ENCODE measurements at places on chromosomes 16 and 17.

DNA sequence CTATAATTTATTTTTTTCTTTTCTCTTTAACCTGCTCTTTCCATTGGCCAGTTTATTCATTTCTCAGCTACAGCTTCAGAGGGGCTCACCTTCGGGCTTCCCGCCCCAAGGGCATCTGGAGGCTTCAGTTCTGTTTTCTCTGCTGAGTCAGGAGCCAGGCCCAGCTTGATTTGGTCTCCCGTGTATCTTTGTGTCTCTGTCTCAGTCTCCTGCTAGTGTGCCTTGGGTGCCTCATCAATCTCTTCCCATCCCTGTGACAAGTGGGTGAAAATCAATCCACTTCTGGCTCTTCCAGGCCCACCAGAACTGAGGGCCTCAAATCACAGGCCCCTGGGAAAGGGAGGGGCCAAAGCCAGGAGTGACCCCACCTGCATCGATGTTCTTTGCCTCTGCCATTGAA is 72.1 kb downstream of the CCDC182 start:
- no peak for DNase-seq

DNA sequence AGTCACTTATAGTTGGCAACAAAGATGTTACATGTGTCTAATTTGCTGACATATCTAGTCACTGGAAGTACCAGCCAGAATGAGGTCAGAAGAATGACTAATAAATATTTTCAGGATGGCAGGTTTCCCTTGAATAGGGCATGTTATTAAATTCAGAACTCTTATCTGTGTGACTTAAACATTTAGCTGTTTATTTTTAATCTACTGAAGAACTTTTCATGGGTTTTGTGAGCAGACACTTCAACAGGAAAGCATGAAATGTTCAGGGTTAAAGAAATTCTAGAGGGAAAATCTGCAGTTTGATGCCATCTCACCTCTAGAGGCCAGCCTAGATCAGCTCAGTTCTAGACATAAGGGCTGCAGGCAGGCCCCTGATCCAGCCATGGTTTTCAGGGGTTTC is 13.2 kb downstream of the JPT2 start:
- DNase-seq = no peak

GRCh38 chr17:19409066-19409465 is 2.0 kb upstream of the RNF112 start:
- no peak for DNase-seq

DNA sequence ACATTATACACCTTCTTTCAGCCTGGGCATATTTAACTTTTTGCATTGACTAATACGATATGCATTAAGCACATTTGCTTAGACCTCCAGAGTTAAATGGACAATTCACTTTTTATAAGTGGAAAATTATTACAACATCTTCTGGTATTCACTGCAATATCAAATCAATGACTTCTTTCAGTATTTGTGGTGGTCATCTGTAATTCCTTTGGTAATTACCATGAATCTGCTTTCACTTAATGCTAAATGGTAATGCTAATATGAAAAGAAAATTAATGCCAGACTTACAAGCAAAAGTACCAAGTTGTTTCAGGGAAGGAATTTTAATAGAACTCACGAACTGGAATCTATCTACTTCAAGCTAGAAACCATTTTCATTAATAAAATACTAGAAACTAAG is 6.4 kb downstream of the GPATCH8 start:
- no peak for DNase-seq

DNA sequence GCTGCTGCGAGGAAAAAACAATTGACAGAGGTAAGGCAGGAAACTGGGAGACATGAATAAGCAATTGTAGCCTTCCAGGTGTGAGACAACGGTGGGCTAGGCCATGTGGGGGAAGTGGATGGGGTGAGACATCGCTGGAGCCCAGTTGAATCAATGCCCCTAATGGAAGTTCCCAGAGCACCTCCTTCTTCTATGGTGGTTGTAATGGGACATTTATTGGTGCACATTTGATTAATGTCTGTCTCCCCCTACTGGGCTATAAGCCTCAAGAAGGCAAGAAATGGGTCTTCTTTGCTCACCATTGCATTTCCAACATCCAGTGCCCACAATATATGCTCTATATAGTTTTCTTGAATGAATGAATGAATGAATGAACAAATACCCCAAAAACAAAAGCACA is 22.7 kb upstream of the CD300E start:
- no peak for DNase-seq

DNA sequence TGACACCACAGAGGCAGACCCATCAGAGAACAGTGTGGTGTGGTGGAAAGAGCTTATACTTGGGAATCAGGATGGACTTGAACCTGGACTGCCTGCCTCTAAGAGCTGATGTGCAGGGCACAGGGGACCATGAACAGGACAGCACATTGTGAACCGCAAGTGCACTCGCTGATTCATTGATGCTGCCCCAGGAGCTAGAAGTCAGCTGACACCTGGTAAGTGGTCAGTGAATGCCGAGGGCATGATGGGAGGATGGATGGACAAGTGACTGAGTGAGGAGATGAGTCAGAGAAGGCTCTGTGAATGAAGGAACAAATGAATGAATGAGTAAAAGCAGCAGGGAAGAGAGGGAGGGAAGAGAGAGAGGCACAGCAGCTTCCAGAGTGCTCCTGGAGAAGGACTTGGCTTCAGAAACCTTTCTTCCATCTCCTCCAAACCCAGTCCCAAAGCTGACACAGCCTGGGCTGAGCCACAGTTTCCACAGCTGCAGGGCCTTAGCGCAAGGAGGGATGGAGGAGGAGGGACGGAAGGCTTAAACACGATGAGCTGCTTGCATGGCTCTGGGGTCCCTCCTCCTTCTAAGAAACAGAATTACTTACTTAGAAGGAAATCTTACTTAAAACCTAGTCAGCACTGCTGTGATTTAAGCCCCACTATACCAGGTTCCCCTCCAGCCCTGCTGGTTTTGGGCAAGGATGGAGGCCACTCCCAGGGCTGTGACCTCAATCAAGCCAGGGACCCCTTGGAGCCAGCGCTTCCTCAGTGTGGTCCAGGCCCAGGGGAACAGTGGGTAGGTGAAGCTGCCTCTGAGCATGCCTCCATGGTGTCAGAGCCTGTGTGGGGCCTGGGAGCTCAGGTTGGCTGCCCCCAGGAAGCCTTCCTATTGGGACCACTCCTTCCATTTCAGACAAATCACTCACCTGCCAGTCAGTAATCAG is 184.6 kb downstream of the TMEM132E start:
- DNase-seq = no peak

DNA sequence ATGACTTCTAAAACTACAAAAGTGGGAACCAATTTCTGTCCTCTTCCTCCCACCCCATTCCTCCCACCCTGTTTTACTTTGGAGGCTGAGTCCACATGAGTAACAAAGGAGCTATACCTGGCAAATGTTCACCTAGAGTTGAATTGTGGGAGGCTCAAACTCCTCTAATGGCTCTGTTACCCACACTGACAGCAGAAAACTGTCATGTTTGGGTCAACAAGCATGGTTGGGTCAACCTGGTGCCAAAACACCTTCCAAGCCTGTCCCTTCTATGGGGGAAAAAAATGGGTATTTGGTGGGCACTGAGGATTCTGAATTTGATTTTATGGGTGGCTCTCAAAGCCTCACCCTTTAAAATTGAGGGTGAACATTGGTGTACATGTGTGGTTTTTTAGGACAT is 12.0 kb upstream of the HOXB13 start:
- DNase-seq = no peak

GRCh38 chr17:63279498-63280230 is 166.4 kb downstream of the CYB561 start:
- no peak for DNase-seq

DNA sequence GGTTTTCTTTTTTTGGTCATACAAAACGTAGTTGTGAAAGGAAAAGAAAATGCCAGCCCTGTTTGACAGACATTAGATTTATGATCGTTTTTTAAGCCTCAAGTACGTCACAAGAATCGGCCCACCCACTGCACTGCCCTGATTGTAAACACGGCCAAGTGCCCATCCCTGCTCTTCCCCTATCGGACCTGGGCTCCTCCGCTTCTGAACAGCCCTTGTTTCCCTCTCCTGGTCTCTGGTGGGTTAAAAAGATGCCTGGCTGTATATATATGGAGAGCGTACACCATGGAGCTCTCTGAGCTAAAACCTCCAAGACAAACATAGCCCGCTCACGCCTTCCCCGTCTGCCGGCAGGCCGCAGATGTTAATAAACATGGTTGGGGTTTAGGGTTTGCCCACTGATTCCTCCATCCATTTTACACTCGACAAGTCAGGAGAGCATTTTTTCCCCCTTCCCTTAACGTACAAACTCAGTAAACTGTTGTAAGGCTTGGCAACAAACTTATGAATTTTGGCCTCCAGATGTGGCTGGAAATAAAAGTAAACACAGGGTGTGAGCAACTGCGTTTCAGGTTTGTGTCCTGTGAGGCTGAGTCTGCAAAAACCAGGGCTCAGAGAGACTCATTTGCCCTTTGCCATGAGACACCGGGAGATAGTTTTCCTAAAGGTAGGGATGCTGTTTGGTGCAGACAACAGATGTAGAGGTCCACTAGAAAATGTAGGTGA is 325.9 kb downstream of the SOX9 start:
- DNase-seq = no peak

GRCh38 chr16:53960954-53961616 is 257.1 kb downstream of the FTO start:
- no peak for DNase-seq

DNA sequence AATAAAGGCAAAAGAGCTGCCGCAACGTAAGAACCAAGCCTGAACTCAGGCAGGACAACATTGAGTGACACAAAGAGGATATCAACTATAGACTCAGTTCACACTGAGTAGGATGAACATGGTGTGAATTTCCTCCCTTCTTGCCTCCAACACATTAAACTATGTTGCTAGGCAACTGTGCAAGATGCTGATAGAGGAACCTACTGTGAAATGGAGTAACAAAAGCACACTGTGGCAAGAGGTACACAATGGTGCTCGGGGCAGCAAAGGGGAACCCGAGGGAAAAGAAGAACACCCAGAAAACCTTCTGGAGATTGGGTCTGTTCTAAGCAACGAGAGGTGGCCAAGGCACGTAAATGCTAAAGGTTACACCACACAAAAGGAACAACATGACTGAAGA is 34.1 kb downstream of the GRB2 start:
- no peak for DNase-seq

GRCh38 chr17:48655913-48656312 is 29.8 kb upstream of the HOXB9 start:
- no peak for DNase-seq

- DNase-seq = no peak
Measured at GRCh38 chr16:83968891-83969649, 1.0 kb downstream of the NECAB2 start.

- DNase-seq = no peak
Measured at GRCh38 chr17:50317121-50317520, 28.8 kb upstream of the XYLT2 start.

DNA sequence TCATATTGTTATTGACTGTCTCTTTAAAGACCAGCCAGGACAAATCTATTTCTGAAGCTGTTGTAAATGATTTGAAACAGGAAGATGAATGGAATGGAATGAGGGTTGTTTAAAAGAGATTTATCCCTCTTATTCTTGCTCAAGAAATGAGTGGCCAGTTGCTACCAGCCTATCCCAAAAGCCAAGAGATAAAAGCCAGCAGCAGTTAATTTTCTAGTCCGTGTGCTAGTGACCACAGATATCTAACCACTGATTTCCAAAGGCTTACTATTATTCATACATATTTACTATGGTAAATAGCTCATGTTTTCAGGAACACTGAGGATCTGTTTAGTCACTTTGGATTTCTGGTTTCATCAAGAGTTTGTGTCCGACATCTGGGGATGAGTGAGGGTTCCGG is 105.7 kb downstream of the CDH13 start:
- no peak for DNase-seq

- no peak for DNase-seq
Measured at GRCh38 chr17:35167666-35168065, 20.0 kb downstream of the UNC45B start.

DNA sequence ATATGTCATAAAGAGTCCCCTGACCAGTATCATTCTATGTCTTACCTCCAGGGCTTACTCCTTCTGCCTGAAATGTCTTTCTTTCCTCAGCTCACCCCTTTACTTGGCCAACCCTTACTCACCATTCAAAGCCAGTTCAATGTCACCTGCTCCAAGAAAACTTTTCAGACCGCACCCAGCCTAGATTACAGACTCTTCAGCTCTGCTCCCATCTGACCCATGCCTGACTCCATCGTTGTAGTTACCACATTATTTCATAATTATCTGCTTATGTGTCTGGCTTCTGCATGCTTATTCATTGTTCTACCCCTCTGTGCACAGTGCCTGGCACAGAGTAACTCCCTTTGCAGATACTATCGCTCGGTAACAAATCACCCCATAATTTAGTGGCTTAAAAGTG is 62.5 kb upstream of the TOB1 start:
- DNase-seq = no peak
